ENCODE measurements at places on chromosomes 16 and 17.

GRCh38 chr17:35132099-35132498, 10.0 kb downstream of the NLE1 start:
- no peak for DNase-seq

DNA sequence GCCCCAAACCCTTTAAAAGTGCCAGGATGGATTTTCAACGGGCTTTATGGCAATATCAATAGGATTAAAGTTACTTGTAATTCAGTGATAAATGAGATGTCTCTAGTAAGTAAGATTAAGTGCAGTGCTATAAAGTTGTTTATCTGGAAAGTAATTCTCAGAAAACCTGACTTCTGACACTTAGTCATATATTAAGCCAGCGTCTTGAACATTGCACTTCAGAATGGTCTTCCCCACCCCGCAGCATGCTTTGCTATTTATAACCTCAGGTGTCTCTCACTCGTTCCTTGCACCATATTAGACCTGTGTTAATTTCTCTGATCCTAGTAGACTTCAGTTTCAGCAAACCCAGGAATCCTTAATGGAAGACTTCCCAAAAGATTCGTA, 2.1 kb upstream of the MAF start:
- no peak for DNase-seq

GRCh38 chr17:56697190-56697589, 103.7 kb downstream of the NOG start:
- DNase-seq = no peak

GRCh38 chr17:41894791-41895331, 23.9 kb downstream of the ACLY start:
- no peak for DNase-seq

DNA sequence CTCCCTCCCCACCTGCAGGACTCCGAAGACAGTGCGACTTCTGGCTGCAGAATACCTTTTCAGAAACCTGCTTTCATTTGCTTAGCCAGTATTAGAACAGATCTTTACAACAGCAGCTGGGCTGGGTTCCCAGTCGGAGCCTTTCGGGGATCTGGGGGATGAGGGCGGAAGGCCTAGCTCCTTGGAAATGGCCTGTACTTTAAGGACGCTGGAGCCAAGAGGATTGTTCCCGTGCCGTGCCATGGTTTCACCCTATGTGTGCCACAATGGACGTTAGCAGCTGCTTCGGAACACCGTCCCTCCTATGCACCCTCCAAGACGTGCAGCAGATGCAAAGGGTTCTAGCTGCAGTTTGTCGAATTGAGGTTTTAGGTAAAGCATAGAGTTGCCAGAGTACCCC, 16.2 kb downstream of the KCTD2 start:
- DNase-seq = no peak

DNA sequence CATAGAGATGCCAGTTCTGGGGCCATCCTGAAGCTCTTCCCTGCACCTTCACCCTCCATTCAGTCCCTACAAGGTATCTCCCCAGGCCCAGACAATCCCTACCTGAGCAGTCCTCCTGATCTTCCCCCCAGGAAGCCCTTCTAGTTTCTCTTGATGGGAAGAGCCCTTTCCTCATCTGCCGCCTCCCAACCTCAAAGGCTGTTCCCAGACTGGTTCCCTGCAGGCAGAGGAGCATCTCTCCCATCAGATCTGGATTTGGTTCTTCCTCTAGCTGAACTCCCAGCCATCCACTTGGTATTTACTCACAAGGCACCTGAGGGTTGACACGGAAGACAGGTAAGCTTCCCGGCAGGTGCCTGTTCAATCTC, 24.6 kb upstream of the PHB1 start:
- DNase-seq = no peak

DNA sequence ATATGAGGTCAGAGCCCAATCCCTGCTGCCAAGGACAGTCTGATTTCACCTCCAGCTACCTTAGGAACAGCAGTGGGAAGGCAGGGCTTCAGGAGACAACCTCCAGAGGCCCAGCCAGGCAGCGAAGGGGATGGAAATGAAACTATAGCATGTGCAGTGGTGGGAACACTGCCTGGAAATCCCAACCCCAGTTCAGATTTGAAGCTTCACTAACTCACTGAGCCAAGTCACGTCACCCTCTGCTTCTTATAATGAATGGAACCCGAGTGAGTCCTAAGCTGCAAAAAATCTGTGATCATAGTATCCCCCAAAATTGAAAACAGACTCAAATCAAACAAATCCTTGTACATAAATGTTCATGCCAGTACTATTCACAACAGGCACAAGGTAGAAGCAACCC, 36.0 kb upstream of the SLC39A11 start:
- no peak for DNase-seq

- no peak for DNase-seq
These were observed 248.0 kb upstream of the GSE1 start for GRCh38 chr16:85365120-85365519.

- peak; percentile 85 for DNase-seq
These were observed at the start of gene ZNF747 for GRCh38 chr16:30534368-30535105. Gene ZNF747, minus strand, starts transcription at chr16:30534858. Its CDS starts 179 bp downstream, at chr16:30534679.

DNA sequence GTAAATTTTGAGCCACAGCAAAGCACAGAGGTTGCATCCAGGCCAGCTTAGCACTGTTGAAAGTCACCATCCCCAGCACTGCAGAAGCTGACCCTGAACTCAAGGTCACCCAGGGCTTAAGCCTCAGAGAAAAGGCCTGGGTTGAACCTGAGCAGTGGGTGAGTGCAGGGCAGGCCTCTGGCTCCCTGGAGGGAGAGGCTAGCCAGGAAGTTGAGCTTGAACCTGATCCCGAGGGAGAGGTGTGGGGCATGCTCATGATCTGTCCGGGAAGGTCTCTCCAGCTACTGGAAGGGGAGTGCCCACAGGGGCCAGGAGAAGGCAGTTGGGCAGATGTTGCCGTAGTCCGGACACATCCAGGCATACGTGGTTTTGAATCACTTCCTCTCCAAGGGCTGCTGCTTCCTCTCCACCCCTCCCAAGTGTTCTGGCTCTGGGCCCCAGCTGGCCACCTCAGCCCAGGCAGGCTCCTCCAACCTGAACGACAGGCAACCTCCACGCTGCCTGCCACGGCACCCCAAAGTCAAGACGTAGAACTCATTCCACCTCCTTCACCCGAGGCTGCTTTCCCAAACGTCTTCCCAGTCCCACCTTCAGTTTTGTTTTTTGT, 18.4 kb downstream of the CARHSP1 start:
- DNase-seq = no peak

DNA sequence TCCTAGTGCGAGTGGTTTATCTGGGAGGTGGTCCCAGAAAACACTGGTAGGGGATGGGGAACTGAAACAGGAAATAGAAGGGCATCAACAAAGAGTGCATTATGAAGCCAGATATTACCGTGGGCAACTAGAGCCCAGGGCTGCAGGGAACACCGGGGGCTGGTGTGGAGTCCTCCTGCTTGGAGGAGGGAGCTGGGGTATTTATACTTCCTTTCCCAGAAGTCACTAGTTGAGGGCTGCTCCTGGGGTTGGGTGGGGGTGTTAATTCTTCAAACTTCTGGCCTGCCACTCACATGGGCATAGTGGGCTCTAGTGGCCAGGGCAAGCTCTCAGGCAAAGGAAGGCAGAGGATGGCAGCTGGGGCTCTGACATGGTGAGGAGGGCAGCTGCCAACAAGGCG, 14.7 kb downstream of the LAT start:
- DNase-seq = no peak

- DNase-seq = no peak
These were observed 80.2 kb downstream of the CACNG1 start for GRCh38 chr17:67124450-67125148.

- no peak for DNase-seq
These were observed 21.7 kb downstream of the ATP6V0D1 start for GRCh38 chr16:67459066-67459860.

GRCh38 chr16:71373073-71373472, 14.6 kb downstream of the CALB2 start:
- no peak for DNase-seq

DNA sequence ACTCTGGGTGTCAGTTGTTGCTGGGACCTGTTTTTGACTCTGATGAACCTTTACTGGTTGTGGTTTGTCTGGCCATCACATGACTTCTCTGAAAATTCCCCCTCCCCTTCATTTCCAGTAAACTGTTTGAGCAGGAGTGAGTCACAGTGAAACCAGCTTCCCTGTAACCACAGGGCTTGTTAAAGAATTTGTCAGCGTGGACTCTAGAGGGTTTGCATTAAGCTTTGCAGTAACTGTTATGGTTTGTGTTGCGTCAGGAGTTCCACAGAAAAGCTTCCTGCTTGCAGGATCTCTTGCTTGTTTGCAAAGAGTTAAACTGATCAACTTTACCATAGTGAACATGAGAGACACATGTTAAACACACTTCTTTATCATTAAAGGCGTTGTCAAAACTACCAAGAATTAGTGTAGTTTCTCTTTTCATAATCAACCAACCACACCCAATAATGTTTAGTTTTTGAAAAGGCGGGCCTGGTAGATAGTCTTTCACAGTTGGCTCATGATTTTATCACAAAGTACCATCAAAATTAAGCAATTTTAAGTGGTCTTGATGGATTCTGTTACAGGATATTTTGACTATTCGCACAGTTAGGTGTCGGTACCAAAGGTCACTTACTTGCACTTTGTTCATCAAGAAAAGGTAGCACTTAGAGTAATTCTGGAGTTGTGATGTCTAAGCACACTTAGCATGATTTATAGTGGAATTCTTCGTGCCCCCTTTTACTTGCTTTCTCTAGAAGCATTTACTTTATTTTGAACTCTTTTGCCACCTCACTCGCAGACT, 79.3 kb downstream of the VMP1 start:
- DNase-seq = peak; percentile 73

DNA sequence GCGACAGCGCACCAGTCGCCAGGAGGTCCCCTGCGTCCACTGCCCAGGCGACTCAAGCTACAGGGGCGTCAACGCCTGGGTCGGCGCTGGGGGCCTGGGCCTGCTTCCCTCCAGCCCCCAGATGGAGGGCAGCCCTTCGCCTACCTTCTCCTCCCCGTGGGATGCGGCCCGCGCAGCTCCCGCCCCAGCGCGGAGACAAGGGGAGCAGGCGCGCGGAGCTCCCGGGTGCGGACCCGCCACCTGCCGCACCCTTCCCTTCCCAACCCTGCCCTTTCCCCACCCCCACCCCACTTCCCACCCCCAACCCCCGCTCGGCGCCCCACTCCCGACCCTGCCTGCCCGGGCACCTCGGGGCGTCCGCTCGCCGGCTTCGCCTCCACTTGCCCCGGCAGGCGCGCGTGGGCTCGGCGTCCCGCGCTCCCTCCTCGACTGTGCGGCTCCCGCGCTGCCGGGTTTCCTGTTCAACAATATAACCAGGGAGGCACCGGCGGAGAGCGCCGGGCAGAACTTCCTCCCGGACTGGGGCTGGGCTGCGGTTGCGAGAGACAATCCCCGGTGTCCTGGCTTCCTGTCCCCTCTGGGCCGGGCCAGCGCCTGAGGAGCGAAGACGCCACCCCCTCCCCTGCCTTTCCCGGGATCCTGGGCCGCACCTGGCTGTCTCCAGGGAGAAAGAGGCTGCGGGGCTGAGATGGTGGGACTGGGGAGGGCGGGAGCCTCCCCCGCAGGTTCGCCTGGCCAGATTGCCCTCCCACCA, at the start of gene ARHGAP27:
Gene ARHGAP27, minus strand, starts transcription at position 466 of the 754 bp plus-strand sequence. CDS start 2,591 bp downstream, outside the sequence.
- DNase-seq = no peak

Data from central memory CD8-positive, alpha-beta T cell (primary cell).